ENCODE measurements at places on chromosomes 3 and 15.

DNA sequence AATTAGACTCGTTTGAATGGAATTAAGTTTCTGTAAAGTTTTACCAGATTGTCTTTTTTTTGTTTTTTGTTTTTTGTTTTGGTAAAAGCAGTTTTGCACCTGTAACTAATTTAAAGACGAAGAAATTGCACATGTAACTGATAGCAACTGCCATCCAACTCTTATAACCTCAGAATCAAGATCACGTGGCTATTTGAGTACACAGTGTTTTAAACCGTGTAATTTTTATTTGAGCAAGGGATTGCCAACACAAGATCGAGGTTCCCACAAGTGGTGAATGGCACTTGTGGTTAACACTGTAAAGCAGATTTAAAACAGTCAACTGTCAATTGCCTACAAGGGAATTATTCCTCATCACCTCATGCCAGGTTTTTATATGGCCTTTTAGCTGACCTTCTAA, 67.3 kb downstream of the PPARG start:
- no peak for DNase-seq

- DNase-seq = no peak
Measured at GRCh38 chr3:41290736-41291135, 91.4 kb downstream of the CTNNB1 start.

DNA sequence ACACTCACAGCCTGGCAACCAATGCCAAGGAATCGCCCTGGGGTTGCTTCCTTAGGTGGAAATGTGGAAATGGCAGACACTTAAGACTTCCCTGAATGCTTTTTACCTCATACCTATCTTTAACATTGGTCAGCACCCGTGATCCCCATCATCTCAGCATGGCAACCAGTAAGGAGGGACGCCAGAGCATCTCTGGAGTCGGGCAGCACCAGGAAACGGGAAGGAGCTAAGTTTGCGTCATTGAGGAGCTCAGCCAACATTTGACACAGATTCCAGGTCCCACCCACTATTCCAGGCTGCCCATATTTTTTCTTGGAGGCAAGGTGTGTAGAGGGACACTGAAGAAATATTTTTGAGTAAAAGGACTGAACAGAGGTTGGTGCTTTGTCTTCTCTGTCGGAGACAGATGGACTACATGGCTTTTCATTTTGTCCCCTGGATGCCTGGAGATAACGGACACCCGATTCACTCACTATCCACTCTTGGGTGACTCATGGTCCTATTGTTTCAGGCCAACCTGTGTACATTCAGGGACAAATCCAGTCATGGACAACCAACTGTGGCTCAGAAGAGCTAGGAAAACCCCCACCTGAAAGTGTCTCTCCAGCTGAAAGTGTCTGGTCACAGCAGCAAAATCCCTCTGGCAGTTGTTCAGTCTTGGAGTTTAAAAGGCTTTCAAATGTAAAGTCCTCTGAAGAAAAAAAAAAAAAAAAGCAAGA, 70.4 kb upstream of the OXTR start:
- DNase-seq = no peak

DNA sequence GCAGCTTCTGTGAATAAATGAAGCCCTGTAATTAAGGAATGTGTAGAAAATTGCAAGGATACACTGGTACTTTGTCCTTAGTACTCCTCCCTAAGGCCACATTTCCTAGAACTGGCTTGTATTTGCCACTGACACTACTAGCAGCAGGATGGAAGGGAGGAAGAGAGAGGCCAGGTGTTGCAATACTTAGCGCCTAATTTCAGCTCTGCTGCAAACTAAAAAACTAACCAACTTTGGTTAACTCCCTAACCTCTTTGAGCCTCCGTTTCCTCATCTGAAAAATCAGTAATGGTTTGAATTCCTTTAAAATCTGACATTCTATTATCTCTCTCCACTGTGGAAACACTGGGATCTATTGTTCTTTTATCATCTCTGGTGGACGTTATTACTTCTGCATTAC, 257.0 kb downstream of the SV2B start:
- DNase-seq = no peak

DNA sequence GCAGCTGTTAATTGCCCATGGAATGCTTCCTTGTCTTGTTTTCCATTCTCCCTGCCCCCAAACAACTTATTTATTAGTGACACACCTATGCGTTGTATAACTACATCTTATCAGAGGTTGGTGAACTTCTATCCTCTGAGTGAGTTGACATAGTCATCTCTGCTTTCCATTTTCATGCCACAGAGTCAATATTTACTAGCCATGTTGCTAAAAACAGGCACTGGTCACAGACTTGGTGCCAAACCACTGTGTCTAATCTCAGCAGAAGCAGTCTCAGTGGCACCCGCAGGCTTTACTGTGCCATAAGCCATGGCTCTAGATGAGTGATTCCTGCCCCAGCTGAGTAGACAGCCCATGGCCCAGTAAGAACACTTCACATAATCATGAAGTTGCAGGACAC, 26.5 kb downstream of the DAPK2 start:
- DNase-seq = no peak

- no peak for DNase-seq
Measured at GRCh38 chr3:31671976-31672375, 139.3 kb downstream of the STT3B start.

All from stimulated activated CD4-positive, alpha-beta T cell treated with anti-CD3 and anti-CD28 coated beads, TNF-alpha, amount 100 ng/mL, for 48 hours (primary cell).